CD4-positive, alpha-beta T cell treated with Interleukin-6 for 4 hours (primary cell): ENCODE measurements at places on chromosomes 6 and 20.

GRCh38 chr20:32433311-32434021, 75.3 kb downstream of the ASXL1 start:
- DNase-seq, result no peak

- DNase-seq, result no peak
Observed at GRCh38 chr6:159871906-159872305, 18.9 kb upstream of the MAS1 start.

- no peak for DNase-seq
Observed at GRCh38 chr6:33609528-33609927, 11.6 kb upstream of the ITPR3 start.

DNA sequence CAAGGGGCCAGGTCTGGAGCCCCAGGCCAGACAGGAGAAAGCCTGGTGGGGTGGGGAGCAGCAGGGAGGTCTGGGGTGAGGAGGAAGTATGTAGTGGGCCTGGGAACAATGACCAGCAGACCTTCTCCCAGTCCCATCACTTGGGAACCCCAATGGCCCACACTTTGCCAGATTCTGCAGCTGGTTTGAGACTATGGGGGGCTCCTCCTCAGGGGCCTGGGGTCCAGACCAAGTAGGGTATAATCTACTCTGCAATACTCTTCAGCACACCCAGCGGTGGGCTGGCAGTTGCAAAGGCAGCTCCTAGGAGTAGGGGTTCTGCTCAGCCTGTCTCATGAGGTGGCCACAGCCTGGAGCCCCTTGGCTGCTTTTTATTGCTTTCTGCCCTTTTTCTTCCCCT, 52.8 kb downstream of the NPEPL1 start:
- no peak for DNase-seq
